ENCODE measurements at places on chromosomes 4 and X. TPM values are rescaled to one million over a fixed set of nuclear protein-coding genes. Genes with fewer than 3 reads are reported as not detected.

PNMA3 gene
- total RNA-seq: not detected

BRS3 gene
- not detected for total RNA-seq

PCDH10 gene
- total RNA-seq: 2.4 TPM

ESX1 gene
- total RNA-seq: not detected

TCEAL6 gene
- total RNA-seq: not detected

ATP5ME gene
- 74.6 TPM for total RNA-seq

PDHA2 gene
- not detected for total RNA-seq

WAS gene
- 0.48 TPM for total RNA-seq

ARMCX6 gene
- total RNA-seq: 30.3 TPM

ZFP42 gene
- total RNA-seq: 0.32 TPM

IL2 gene
- total RNA-seq: not detected

SYTL5 gene
- 1.4 TPM for total RNA-seq

FGG gene
- total RNA-seq: 0.88 TPM

HMX1 gene
- not detected for total RNA-seq

ZMAT1 gene
- not detected for total RNA-seq

LUZP4 gene
- not detected for total RNA-seq

CFP gene
- 0.56 TPM for total RNA-seq

KLHL2 gene
- 8.5 TPM for total RNA-seq

CBLL2 gene
- not detected for total RNA-seq

TNIP3 gene
- total RNA-seq: not detected

FGFR3 gene
- total RNA-seq: 0.88 TPM

IBSP gene
- total RNA-seq: not detected

ADAM29 gene
- not detected for total RNA-seq

F9 gene
- not detected for total RNA-seq

NAP1L3 gene
- total RNA-seq: 2.8 TPM

MND1 gene
- total RNA-seq: 5.3 TPM

MAMLD1 gene
- total RNA-seq: 1.2 TPM

GPR82 gene
- not detected for total RNA-seq
